Mucosa of gallbladder (tissue), 1 donor: ENCODE measurements at places on chromosomes 11 and 22.
A peak's percentile ranks its signal among the peaks of the same experiment; 100 is the strongest.

DNA sequence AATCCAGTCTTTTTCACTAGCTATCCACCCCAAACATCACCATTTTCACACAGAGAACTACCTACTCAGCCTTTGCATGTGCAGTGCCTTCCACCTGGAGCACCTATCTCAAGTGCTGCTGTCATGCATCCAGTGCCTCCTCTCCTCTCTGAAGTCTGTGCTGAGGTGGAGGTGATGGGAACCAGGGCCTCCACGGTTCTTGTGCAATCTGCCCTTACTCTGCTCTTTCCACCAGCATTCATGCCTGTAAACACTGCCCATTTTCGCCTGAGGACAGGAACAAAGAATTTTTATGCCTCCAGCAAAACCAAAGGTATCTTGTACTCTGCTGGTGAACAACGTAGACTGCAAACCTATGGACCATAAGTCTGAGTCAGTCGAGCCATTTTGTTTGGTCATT is 27.0 kb downstream of the PITPNB start:
- DNase-seq = no peak

DNA sequence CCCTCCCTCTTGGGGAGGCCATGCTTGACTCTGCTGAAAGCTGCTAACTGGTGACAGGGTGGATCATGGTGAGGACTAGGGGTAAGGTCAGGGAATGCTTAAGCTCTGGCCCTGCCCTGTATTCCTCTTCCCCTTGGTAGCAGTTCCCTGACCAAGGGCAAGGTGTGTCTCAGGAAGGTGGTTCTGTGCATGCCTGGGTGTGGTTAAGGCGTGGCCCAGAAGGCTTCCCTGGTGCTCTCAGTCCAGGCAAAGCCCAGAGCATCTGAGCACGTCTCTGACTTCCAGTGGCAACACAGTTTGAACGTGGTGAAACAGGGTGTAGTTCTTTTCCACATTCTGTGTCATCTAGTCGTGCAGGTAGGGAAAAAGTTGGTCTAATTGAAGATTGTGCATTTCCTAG is 53.1 kb upstream of the HORMAD2 start:
- peak; percentile 48 for DNase-seq

DNA sequence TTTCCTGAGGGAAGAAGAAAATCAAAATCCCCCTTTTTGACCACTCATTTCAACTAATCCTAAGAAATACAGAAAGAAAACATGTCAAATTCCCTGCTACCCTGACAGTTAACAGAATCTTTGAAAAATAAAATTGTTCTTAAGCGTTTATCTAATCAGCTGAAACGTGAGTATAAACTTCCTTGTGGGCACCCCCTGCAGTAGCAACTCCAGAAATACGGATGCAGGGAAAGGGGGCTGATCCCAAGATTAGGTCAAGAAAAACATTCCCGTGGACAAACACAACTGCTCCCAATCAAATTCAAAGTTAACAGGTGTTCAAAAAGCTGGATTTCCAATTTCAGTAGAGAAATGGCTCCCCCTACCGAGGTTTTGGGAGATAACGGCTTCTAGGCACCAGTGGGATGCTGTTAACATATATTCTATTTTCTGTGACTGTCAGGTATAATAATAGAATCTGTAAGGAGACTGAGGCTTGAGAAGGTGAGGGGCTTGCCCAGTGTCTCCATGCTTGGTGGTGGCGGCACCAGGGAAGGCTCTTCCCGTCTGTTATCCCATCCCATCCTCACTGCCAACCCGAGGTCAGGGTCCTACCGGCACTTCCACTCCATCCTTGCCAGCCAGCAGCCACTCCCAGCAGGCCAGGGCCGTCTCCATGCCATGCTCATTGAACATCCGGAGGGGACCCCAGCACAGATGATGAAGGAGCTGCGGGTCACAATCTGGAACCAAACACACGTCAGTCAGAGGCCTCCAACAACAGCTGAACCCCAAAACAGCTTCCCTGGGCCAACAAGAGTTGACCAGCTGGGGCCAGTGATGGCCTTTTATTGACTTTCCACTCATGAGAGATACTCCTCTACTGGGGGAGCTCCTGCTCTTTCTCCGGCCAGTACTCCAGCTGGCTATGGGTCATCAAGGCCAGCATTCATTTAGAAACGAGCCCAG is 32.0 kb upstream of the SERPIND1 start:
- peak; percentile 30 for DNase-seq

- DNase-seq = no peak
These were observed 77.5 kb upstream of the ZC3H12C start for GRCh38 chr11:110015695-110016094.

GRCh38 chr22:45828841-45829240 is 148.1 kb downstream of the WNT7B start:
- no peak for DNase-seq

GRCh38 chr11:48052183-48053044 is 72.1 kb downstream of the PTPRJ start:
- peak; percentile 84 for DNase-seq

GRCh38 chr11:64763526-64764039 is 3.8 kb upstream of the PYGM start:
- DNase-seq = no peak

DNA sequence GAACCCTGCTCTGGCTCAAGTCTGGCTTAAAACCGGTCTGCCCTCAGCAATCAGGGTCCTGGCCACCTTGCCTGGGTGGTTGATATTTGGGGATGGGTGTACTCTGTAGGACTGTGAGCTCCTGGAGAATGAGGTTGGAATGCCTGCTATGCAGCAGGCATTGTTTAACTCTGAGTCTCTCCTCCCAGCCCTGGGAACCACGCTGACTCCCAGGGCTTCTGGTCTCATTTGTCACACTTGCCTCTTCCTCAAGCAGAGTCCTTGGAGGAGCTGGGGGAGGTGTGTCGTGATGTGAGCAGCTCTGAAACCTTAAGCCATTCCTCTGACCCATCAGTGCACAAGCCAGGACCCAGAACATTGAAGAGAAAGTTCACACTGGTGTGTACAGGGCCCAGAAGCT is 340.1 kb downstream of the MN1 start:
- DNase-seq = no peak

DNA sequence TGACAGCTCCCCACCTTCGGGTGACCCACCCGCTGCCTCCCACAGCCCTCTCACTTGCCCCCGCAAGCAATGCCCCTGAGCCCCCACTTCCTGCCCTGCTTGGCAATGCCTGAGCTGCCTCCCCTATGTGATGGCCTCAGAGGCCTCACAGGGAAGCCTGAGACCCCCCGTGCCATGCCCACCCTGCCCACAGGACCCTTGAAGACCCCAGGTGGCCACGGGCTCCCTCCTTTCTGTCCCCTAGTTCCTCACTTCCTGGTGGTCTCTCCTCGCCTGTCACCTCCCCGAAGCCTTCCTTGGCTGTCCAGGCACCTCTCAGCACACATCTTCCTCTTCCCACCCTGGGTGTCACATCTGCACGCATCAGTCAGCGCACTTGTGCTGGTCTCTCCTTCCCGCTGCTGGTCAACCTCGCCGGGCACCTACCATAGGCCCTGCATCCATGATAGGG is 90.5 kb downstream of the BRD1 start:
- no peak for DNase-seq

DNA sequence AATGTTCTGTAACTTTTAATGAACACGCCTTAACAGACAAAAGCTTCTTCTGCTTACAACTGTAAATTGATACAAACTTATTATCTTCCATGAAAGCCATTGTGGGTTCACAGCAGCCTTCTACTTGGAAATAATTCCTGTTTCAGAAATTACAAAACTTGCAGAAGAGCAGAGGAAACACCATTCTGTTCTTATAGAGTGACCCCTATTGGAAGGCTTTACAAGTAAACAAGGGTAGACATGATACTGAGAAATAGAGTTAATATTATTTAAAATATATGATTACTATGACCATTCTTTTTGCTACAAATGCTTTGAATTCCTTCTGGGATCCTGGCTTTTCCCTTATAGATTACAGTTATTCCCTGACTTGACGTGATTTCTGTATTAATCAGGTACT is 32.4 kb upstream of the KCNA4 start:
- DNase-seq = no peak

GRCh38 chr11:67732045-67732787 is 57.8 kb upstream of the ALDH3B2 start:
- DNase-seq = no peak

DNA sequence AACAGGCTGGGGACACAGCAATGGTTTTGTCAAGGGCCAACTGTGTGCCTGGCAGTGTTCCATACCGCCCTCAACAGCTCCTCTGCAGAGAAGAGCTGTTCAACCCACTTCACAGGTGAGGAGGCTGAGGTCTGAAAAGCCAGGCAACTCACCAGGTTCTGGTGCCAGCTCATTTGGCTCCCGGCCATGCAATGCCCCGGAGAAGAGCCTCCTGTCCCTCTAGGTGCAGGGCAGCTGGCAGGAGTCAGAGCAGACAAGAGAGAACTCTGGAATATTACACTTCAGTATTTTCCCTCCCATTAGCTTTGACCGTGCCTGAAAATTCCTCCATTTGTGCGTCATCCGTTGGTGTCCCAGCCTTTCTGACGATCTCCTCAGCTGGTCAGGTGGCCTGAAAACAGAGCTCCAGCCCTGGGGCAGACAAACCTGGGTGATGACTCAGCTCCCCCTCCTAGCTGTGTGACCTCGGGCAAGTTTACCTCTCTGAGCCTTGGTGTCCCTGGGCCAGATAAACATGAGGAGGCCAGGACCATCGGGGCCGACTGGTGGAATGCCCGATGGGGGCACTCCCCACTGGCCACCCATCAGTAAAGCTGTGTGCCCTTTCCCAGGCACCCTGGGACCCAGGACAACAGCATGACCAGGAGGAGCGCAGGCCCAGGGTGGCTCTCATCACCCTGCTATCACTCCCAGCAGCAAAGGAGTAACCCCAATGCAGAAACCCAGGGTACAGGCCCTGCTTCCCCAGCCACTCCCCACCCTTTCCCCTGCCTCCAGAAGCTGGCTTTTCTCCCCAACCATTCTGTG is 9.6 kb upstream of the C1QTNF6 start:
- DNase-seq = peak; percentile 63

DNA sequence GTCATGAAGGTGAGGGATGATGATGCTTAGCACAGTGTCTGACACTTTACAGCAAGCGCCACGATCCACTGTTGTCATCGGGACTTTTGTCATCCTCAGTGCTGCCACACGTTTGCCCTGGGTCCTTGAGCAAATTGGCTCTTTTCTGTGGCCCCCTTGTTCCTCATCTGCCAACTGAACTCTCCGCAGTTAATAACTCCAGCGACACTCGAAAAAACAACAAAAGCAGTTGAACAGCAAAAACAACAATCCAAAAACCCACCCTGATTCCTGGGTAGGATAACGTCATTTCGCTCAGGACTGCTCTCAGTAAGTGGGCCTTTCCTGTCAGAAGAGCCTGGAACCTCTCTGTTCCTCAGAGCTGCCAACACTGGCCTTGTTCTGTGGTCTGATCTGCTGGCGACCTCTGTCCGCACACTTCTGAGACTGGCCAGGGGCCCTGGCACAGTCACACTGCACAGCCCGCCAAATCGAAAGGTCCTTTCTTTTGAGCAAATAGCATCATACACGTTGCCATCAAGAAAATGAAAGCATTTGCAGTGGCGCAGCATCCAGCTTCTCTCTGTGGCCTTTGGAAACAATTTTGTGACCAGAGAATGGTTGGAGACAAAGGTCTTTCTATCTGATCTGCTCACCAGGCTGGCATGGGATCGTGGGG is 79.9 kb upstream of the SYT13 start:
- DNase-seq = peak; percentile 19

- DNase-seq = no peak
These were observed 32.6 kb downstream of the CTTN start for GRCh38 chr11:70430671-70431574.

GRCh38 chr11:120035756-120036155 is 102.2 kb downstream of the TRIM29 start:
- no peak for DNase-seq

DNA sequence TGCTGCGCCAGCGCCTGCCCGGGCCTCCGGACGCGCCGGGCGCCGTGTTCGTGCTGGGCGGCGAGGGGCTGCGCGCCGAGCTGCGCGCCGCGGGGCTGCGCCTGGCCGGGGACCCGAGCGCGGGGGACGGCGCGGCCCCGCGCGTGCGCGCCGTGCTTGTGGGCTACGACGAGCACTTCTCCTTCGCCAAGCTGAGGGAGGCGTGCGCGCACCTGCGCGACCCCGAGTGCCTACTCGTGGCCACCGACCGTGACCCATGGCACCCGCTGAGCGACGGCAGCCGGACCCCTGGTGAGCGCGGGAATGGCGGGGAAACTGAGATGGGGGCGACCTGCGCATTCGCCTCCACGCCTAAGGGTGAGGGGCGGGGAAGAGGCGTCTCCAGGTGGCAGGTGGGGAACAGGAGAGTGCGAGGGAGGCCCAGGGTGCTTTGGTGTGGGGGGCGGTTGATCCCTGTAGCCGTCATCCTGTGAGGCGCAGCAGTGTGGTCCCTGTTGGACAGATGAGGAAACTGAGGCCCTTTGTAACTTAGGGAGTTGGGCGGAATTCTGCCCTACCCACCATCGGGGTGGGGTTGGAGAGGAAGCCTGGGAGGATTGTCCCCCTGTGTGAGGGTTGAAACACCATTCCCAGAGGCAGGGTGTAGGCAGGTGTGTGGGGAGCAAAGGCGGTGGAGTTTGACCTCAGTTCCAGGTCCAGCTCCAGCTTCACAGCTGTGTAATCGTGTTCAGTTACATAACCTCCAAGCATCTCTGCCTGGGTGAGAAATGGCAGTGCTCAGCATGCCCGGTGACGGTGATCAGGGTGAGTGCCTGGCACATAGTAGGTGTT is 758 bp downstream of the PDXP start:
- DNase-seq = peak; percentile 58

GRCh38 chr22:41036924-41037323 is 55.5 kb upstream of the EP300 start:
- DNase-seq = no peak

GRCh38 chr11:106632283-106632682 is 386.0 kb downstream of the GUCY1A2 start:
- no peak for DNase-seq

GRCh38 chr11:35918716-35919115 is 25.1 kb upstream of the LDLRAD3 start:
- no peak for DNase-seq

- DNase-seq = no peak
These were observed 9.2 kb upstream of the FAM83F start for GRCh38 chr22:39985383-39986035.

DNA sequence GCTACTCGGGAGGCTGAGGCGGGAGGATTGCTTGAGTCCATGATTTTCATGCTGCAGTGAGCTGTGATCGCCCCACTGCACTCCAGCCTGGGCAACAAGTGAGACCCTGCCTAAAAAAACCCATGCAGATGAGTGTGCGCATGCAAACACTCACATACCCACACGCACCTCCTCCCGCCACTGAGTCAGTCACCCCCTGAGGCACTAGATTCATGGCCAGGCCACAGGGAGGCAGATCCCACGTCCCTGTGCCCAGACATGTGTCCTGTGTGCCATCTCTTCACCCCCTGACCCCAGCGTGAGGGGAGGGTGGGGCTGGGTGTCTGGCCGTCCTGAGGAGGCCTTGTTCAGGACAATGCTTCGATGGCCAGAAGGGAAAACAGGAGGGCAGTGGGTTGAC is 15.5 kb downstream of the RELT start:
- no peak for DNase-seq

GRCh38 chr11:132464003-132464342 is 1068.3 kb downstream of the OPCML start:
- DNase-seq = no peak

DNA sequence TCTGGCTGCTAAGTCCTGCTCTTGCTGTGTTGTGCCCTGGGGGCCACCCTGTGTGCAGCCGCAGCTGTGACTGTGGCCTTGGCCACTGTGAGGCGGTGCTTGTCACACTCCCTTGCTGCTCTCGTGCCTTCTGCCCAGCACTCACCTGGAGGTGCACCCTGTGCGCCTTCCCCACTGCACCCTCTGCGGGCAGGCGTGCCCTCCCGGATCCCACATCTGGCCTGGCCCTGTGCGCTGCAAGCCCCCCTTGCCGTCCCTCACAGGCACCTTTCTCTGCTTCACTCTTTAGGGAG is 27.2 kb downstream of the TBX1 start:
- no peak for DNase-seq

- DNase-seq = no peak
These were observed 31.7 kb downstream of the OR8B12 start for GRCh38 chr11:124511745-124512144.
